ENCODE measurements at places on chromosomes 6 and 20.

DNA sequence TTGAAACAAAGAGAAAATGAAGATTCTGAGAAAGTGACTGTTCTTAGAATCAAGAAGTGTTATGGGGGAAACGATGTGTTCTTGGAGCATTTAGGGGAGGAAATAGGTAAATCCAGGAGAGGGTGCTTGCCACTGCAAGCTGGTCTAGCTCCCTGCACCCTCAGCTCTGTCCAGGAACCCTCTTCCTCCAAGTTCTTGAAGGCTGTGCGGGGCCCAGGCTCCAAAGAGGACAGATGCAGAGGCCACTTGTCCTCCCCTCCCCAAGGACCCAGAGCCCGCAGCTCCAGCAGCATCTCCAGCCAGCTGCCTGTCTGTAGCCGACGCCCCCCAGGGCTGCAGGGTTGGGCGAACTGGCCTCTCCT, 87.9 kb downstream of the CDC5L start:
- no peak for DNase-seq

DNA sequence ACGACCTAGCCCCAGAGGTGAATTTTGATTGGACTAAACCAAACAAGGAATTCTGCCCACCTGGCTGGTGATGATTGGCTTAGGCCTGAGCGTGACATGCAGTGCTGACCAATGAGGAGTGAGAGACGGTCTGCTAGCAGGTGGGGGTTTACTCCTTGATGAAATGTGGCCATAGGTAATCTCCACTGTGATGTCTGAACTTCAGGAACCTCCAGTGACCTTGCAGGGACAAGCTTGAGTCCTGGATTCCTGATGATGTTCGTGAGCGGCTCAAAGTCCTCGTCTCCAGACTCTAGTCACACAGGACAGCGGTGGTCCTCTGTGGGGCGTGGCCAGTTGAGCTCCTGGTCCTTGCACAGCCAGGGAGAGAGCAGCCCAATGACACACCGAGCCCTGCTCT, 8.4 kb downstream of the VSX1 start:
- DNase-seq: no peak

DNA sequence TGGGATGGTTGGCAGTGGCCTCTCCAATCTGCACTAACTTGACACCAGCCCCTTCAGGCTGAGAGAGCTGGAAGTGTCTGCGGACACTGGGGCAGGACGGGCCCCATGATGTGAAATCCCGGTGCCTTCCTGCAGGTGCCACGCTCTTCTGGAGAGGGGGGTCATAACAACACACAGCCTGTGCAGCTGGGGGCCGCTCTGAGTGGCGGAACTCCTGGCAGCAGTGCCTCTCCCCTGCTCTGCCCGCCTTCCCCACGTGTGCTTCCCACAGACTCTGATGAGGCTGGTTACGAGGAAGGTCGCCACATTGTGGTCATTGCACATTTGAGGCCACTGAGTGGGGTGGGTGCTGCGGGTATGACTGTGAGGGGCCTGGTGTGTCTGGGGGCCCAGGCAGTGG, 145.2 kb downstream of the DTNBP1 start:
- DNase-seq: no peak

DNA sequence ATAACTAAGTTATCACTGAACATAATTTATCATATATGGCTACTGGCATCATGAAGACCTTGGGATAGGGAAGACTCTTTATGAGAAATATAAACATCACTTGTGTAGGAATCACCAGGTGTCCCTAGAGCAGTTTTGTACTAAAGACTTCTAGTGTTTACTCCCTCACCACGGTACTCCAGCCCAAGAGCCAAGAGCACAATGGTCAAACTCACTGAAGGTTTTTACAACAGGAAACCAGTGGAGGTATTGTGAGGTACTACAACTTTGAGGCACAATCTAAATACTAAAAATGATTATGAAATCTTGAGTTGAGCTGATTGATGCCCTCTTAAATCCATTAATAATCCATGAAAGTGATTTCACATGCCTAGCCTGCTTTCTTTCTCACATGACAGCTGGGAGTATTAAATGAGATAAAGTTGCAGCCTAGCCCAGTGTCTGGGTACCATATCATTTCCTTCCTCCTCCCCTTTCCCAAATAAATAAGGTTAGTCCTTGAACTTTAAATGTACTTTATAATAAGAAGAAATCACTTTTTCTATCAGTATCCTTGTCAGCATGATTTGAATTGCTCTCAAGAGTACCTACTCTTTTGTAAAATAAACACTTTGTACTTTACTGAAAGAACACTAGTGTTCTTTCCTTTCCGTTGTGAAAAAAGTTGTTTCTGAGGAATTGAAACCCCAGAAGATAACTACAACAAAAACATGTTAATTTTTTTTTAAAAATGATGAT, 26.5 kb downstream of the GLO1 start:
- DNase-seq: no peak

DNA sequence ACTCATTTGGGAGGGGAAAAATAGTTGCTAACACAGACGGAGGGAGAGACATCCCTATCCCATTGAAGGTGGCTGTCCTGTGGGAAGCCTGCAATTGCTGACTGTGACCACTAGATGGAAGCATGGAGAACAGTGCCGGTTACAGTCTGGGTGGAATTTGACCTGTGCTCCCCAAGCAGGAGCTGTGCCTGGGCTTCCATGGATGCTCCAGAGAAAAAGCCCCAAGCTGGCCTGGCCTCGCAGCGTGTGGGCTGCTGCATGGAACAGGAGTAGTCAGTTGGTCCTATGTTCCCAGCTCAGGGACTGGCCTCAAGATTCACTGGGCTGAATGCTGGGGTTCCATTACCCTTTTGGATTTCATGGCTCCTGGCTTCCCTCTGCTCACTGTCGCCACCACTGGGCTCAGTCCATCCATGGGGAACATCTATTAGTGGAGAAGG, 116.3 kb upstream of the CHD6 start:
- peak; percentile 71 for DNase-seq

GRCh38 chr20:13526551-13526950, 112.2 kb downstream of the TASP1 start:
- DNase-seq: no peak

DNA sequence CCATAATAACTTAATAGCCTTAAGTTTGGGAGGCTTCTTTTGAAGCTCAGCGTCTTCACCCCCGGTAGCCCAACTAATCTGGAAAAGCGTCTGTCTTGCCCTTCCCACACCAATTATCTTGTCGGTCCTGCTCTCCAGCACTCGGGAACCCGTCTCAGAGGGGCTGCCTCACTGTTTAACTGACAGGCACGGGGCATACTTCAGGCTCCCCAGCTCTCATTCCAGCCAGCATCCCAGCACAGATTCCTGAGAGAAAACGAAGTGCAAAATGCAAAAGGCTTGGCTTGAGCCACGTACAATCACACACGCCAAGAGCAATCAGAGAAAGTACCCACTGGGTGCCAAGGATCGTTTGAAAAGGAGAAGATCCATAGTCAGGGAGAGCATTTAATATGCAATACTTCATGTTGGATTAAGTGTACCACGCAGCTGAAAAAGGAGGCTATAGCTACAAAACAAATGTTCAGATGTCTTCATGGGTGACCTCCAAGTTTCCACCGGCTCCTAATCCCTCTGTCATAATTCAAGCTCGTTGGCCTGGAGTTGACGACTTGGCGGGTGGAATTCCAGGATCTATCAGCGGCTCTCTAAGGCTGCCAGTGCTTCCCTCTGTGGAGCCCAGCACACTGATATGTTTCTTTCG, 53.7 kb upstream of the STX16 start:
- no peak for DNase-seq

DNA sequence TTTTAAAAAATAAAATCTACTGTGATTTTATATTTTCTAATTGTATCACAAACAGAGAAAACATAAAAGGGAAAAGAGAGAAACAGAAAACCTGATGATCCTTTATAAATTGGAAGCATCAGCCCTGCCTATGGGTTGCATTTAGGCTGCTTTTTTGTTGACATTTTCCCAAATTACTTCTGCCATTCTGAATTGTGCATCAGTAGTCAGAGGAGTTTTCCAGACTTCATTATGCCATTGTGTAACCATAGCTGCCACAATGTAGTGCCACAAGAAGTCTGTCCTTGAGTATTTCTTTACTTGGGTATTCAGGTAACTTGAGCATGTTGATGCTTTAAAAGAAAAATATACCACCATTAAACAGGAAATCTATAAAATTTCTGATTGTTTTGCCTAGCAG, 130.3 kb downstream of the HACE1 start:
- DNase-seq: no peak

GRCh38 chr6:53573299-53573698, 28.4 kb upstream of the GCLC start:
- no peak for DNase-seq

GRCh38 chr20:25865715-25866656, 169.3 kb upstream of the ZNF337 start:
- DNase-seq: peak; percentile 57

DNA sequence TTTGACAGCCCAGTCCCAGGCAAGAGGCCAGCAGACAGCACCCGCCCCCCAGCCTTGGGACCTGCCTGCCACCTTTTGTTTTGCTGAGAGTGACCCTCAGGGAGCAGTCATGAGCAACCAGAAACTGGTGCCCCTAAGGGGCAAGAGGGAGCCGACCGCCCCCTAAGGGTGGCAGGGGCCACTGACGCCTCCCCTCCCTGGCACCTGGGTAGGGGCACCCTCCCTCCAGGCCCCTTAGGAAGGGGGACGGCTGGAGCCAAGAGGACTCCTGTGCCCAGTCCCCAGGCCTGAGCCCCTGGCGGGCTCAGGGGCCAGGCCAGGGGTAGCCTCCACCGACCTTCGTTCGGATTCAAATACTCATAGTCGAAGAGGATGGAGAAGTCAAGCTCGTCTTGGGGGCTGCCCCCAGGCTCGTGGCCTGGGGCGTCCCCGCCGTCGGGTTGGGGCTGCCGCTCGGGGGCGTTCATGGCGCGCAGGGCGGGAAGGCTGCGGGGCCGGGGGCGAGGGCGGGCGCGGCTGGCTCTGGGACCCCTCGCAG, 417 bp downstream of the NFATC2 start:
- DNase-seq: peak; percentile 80

GRCh38 chr20:32382102-32382950, 24.2 kb downstream of the ASXL1 start:
- DNase-seq: no peak

DNA sequence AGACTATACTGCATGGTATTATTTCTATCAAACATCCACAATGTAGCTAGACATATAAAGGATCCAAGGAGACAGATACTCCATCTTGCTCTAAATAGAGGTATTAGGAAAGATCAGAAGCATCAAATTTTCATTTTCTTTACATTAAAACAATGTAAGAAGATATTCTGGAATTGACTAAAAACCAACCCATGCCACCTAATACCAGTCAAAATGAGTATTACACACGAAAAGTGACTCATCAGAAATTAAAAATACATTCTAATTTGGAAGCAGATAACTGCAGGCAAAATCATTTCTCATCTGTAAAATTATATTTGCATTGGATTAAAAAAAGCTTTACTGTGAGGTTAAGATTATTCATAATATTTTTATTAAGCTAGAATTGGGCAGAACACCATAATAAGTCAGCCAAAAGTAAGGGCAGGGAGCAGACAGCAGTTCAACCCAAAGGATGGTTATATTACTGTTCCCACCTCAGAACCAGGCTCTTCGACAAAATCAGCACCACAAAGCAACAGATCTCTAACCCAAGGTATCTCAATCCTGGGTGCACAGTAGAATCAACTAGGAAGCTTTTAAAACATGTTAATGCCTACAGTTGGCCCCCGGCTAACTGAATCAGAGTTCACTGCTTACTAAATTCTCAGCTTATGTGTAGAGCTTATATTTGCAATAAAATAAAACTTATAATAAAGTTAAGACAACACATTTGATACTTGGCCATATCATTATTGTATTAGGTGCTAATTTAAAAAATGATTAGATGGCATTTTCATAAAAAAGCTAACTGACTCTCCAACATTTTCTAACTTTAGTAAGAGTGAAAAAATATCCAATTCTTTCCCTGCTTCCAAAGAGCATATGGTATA, 35.2 kb downstream of the SAMD3 start:
- DNase-seq: no peak

GRCh38 chr6:126385536-126385935, 45.6 kb downstream of the CENPW start:
- peak; percentile 9 for DNase-seq

DNA sequence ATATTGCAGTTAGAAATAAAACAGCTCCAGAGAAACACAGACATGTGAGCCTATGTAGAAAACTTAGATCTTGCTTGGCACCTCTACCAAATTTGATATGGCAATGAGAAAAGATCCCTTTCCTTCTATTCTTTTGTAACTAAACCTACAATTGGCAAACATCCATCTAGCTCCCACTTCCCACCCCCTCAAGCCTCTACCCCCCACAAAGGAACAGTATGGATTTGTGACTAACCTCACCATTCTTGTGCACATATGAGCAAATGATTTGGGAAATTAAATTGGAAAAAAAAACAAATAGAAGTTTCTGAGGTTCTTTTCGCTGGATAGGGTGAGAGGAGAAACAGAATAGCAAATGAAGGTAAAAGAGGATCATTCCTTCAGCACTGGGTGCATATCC, 85.8 kb upstream of the TIAM2 start:
- no peak for DNase-seq

- no peak for DNase-seq
Observed at GRCh38 chr20:19832875-19833274, 74.8 kb downstream of the RIN2 start.

GRCh38 chr6:42403421-42403820, 48.3 kb downstream of the TRERF1 start:
- DNase-seq: no peak

DNA sequence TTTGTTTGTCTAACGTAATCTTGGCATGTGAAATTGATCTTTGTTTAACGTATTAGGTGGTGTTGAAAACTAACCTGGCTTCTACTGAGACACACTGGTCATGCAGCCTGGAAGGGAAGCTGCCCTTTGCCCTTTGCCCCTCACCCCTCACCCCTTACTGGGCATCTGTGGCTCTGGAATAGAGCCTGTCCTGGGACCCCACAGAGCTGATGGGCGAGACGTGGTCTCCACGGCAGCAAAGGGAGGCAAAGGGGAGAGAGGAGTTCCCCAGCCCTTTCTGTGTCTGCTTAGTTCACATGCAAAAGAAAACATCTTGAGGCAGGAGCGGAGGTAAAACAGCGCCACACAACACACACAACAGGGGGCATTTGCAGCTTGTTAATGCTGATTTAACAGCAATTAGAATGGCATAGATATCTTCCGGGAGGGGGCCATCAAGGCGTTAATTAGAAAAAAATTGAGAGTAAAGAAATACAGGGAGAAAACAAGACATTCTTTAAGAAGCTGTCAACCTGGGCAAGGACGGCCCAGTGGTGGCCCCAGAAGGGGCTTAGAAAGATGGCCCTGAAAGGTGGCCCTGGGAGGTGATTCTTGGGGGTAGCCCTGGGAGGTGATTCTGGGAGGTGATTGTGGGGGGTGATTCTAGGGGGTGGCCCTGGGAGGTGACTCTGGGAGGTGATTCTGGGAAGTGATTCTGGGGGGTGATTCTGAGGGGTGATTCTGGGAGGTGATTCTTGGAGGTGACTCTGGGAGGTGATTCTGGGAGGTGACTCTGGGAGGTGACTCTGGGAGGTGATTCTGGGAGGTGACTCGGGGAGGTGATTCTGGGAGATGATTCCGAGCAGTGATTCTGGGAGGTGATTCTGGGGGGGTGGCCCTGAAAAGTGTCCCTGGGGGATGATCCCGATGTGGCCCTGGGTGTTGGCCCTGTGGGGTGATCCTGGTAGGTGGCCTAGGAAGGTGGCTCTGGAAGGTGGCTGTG, 44.5 kb upstream of the DACT2 start:
- no peak for DNase-seq

- DNase-seq: no peak
Observed at GRCh38 chr6:125182237-125183008, 28.9 kb downstream of the TPD52L1 start.

GRCh38 chr6:4870821-4871494, 94.8 kb downstream of the CDYL start:
- DNase-seq: no peak

- peak; percentile 57 for DNase-seq
Observed at GRCh38 chr6:111427341-111428116, 55.5 kb downstream of the REV3L start.

- DNase-seq: no peak
Observed at GRCh38 chr6:64932486-64932885, 774.5 kb downstream of the EYS start.
